SHP77 treated with DMSO at 0.1 percent for 48 hours (cell line): ENCODE measurements at places on chromosomes 13 and 19.

DNA sequence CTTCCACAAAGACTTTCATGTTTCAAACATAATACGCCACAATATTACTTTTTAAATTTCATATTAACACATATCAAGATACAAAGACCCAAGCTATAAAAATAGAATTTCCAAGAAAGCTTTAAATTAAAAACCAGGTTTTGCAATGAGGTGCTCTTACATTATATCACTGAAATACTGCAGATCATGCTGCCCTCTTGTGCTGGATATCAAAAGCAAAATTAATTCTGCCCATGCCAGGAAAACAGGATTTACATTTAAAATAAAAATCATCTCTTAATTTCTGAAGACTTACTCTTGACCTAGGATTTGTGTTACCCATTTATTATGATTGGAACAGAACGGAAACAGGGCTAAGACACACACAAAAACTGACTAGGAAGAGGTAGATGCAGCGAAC lies 145.0 kb downstream of the ABCC4 start:
- peak; percentile 35 for DNase-seq

DNA sequence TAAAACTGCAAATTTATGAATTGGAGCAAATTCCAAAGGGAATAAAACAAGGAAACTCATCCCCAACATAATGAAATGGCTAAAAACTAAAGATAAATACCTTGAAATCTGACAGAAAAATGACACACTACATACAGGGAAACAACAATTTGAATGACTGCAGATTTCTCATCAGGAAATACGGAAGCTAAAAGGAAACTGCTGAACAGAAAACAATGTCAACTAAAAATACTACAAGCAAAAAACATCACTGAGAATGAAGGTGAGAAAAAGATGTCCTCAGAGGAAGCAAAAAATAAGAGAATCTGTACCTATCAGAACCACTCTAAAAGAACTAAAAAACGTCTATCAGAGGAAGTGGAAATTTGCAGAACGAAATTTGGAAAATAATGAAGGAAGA lies 39.5 kb downstream of the ZSWIM9 start:
- DNase-seq = no peak

DNA sequence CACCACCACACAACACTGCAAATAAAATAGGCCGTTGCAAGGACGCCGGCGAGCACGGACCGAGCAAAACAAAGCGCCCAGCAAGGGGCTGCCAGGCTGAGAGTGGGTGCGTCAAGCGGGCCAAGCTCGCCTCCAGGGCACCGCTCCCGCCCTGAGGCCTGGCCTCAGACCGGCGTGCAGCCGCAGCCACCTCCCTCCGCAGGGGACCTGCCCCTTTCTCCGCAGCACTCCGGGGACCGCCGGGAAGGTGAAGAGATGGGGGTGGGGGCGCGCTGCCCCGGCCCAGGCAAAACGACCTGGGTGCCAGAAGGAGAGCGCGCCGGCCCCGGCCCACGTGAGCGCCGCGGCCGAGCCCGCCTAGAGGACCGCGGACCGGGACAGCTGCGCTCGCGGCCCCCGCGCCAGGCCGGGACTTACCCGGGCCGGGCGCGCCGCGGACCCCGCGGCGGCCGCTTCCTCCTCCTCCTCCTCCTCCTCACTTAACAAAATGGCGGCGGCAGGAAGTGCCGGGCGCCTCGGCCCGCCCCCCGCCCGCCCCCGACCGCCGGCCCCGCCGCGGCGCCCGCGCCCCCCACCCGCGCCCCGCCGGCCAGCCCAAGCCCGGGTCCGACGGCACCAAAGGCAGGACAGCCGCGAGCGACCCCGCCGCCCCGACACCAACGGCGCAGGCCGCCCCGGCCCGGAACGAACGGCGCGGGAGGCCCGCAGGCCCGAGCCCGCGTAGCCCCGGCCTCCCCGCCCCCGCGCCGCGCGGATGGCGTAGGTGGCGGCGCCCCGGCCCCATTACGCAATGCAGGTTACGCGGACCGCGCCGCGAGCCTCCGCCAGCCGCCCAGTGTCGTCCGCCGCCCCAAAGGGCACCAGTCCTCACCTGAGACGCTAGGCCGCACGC lies 674 bp downstream of the BRD4 start:
- no peak for DNase-seq

- no peak for DNase-seq
These were observed 17.3 kb downstream of the PLD3 start for GRCh38 chr19:40365613-40366401.

- DNase-seq = no peak
These were observed 19.2 kb downstream of the GPX4 start for GRCh38 chr19:1122972-1123363.

GRCh38 chr19:55442372-55442961 lies 633 bp downstream of the SHISA7 start:
- DNase-seq = no peak

GRCh38 chr13:25103711-25104110 lies 7.8 kb downstream of the PABPC3 start:
- no peak for DNase-seq

DNA sequence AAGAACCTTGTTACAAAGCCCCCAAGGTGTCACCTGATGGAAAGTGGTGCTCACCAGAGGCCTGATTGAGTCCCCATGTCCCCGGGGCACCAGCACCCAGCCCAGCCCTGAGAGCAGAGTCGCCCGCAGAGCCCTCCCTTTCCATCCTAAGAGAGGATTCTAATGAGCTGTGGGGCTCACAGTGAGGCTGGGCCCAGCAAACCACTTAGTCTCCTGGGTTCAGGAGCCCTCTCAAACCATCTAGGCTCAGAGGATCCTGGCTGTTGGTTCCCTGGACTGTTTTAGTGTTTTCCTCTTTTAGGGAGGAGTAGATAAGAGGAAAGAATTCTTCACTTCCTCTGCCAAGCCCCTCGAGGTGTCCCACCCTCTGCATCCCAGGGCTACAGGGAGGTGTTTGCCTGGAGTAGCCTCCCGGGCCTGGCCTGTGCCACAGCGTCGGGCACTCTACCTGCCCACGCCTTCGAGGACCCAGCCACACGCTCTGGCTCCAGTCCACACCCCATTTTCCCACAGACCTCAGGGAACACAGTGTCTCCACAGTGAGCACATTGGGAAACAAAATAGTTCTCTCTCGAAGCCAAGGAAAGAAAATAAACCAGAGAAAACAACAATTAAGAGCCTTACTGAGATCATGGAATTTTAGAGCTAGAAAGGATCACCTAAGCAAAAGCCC lies 34.4 kb downstream of the DHRS12 start:
- no peak for DNase-seq

DNA sequence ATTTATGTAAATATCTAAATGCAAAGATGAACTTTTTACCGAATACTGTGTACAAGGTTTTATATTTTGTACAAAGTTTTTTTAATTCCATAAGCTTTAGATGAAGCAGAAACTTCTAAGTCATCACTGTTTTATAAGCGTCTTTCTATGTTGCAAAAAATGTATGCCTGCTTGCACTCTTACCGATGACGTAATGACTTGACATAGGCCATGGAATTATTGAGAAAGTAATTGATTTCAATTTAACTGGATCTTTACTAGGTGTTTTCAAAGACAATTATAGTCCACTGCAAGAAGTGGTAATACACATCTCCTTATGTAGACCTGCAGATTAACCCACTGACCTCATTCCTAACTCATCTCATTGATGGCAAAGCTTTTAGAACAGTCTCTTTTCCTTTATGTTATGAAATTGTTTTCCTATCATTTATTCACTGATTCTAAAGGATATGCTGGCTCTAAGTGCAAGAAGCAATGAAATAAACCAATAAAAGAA lies 10.4 kb downstream of the DACH1 start:
- no peak for DNase-seq

DNA sequence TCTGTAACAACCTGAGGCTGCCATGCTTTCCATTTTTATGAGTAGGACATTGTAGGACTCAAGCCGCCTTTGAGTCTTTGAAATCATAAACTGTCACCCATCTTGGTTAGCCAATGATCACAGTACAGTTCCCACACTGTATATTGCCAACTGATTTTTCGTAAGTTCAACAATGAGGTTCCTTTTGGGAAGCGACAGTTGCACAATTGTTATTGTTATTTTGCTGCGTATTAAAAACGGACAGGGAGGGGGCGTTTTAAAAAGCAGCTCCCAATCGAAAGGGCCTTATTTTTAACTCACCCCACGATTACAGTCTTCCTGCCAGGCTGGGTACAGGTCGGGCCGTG lies 601 bp downstream of the SLC46A3 start:
- no peak for DNase-seq

DNA sequence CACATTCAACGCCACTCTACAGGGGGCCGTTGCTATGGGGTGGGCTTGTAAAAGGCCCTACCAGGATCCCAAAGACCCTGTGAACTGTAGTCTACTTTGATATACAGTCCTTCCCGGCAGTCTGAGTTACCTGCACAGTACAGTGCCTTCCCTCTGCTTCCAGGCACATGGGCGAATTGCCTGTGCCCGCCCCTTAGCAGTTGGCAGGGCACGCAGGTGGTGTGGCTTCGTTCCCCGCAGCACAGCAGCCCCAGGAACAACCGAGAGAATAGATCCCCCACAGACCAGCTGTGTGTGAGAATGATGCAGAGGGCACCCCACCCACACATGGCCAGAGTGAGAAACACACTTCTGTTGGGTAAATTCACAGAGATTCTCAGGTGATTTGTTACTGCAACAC lies 60.6 kb downstream of the MRPL57 start:
- DNase-seq = no peak

DNA sequence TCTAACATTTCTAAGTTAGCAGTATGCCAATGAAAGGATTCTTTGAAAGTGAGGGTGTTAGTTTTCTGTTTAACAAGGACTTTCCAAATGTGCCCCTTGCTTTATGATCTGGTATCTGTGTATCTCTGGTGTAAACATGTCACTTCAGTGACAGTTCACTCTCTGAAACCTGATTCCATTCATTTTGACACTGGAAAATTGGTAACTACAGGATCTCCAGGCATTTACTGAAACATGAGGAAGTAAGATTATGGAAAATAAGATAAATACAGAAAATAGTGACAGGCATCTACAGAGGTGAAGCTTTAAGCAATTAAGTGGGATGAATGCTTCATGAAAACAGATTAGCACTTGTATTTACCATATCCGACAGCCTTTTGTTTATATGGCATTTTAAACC lies 101.6 kb upstream of the MYO16 start:
- no peak for DNase-seq

GRCh38 chr13:46654951-46655350 lies 102.0 kb downstream of the LRCH1 start:
- DNase-seq = no peak

DNA sequence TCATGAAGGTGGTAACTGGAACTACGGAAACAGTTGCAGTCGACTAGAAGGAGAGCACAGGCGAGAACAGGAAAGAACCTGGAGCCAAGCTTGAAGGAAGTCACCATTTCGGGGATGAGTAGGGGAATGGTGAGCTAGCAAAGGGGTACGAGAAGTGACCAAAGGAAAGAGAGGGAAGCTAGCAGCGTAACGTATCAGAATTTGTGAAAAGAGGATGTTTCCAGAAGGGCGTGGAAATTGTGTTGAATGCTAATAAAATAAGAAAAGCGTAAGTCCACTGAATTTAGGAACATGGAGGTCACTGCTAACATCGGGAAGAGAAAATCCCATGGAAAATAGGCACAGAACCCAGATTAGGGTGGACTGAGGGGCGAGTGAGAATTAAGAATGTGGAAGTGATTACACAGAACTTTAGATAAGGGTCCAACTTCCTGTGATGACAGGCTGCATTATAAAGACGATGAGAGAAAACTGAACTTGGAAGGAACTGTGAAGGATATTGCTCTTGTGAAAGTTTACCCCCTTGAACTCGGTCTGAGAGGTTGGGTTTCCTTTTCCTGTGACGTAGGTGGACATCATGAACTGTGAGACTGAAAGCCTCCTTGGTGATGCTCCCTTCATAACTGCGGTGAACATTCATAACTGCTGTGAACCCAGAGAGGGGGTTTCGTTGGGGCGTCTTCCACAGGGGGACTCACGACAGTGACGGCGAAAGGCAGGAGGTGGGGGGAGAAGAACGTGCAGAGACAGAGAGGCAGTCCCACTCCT lies 2.0 kb upstream of the FFAR2 start:
- DNase-seq = no peak

GRCh38 chr13:79385694-79386093 lies 20.4 kb downstream of the RBM26 start:
- no peak for DNase-seq

GRCh38 chr13:36445891-36446351 lies 13.6 kb downstream of the CCNA1 start:
- DNase-seq = no peak

DNA sequence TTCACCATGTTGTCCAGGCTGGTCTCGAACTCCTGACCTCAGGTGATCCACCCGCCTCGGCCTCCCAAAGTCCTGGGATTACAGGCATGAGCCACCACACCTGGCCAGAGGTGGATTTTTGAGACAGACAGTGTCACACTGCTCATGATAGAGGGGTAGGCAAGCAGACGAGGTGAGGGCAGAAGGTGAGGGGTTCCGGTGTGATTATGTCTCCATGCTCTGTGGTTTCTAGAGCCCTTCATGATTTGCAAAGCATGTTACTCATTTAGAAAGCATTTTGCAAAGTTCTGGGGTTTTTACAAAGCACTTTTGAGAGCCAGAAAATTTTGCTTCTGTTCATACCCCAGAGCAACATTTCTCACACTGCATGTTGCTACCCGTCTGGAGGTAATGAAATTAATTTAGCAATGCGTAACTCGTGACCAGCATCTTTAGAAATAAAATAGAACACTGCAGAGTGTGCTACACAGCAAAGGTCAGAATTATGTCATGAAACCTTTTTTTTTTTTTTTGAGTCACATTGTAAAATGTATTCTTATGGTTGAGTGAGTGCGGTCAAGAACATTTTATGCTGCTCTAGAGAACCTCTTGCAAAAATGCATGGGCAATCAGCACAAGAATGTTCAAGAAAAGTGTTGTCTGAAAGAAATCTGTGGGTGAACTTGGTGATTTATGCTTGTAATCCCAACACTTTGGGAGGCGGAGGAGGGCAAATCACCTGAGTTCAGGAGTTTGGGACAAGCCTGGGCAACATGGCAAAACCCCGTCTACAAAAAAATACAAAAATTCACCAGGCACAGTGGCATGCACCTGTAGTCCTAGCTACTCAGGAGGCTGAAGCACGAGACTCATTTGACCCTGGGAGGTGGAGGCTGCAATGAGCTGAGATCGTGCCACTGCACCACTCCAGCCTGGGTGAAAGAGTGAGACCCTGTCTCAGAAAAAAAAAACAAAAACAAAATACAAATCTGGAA lies 58.0 kb downstream of the MAP4K1 start:
- no peak for DNase-seq

GRCh38 chr19:32166238-32166637 lies 179.2 kb upstream of the ZNF507 start:
- no peak for DNase-seq
